NCI-H1436 treated with DMSO at 0.1 percent for 48 hours (cell line): ENCODE measurements at places on chromosomes 3 and 15.

DNA sequence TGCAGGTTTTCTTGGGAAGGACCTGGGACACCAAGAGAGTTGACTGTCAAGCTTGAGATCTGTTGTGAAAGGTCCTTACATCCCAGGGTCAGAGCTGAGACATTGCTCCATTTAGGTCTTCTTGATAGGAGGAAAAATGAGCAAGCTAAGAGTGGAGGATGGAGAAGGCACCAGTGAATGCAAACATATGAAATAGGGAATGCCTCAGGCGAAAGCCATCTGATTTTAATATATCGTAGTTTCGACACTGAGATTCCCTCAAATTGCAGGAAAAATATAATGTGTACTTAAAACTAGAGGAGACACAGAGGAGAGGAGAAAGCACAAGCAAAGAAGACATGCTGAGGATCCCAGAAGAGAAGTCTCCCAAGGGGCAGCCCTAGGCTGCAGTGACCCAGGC, 85.5 kb downstream of the TM4SF4 start:
- DNase-seq: no peak

- no peak for DNase-seq
These were observed 333.7 kb upstream of the PROK2 start for GRCh38 chr3:72118628-72119027.

GRCh38 chr15:63881431-63881830, 47.7 kb upstream of the HERC1 start:
- DNase-seq: no peak

- no peak for DNase-seq
These were observed 5.2 kb upstream of the KAT2B start for GRCh38 chr3:20035019-20035418.

DNA sequence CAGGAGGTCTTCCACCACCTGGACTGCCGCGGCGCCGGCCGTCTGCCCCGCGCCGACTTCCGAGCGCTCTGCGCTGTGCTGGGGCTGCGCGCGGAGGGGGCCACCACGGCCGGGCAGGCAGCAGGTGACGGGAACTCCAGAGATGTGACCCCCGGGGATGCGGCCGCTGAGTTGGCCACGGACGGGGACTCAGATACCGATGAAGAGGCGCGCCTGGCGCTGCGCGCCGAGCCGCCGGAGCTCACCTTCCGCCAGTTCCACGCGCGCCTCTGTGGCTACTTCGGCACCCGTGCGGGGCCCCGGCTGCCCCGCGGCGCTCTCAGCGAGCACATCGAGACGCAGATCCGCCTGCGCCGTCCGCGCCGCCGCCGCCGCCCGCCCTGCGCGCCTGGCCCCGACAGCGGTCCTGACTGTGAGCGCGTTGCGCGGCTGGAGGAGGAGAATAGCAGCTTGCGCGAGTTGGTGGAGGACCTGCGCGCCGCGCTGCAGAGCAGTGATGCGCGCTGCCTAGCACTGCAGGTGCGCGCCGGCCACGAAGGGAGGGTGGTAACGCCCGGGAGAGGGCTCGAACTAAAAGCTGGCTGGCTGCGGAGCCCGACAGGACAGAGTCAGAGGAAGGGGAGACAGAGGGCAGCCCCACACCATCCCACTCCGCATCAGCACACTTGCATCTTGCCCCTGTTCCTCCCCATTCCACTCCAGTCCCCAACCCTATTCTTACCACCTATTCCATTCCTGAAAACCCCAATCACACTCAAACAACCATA, 885 bp downstream of the EFCC1 start:
- DNase-seq: no peak

DNA sequence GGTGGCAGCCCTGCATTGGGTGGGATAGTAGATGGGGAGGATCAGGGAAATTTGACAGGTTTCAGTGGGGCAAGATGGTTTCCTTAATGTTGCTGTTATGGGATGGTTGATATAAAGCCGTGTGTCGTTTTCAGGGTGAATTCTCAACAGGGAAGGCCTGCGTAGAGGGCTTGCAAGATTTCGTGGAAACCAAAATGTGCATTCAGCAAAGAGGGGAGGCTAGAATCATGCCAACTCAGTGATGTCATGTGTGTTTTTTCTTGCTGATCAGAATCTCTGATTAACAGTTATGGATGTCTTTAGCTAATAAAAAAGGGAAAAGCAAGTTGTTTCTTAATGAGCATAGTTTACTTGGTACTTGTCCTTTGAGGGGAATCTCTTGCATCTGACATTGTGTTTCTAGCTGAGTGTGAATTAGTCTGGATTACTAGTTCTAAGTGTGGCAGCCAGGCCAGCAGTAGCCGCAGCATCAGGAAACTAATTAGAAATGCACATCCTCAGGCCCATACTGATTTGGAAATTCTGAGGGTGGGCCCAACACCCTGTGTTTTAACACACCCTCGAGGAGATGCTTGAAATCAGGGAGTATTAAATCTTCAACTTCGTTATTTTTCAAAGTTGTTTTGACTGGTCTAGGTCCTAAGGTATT, 24.8 kb downstream of the MRAS start:
- DNase-seq: no peak

DNA sequence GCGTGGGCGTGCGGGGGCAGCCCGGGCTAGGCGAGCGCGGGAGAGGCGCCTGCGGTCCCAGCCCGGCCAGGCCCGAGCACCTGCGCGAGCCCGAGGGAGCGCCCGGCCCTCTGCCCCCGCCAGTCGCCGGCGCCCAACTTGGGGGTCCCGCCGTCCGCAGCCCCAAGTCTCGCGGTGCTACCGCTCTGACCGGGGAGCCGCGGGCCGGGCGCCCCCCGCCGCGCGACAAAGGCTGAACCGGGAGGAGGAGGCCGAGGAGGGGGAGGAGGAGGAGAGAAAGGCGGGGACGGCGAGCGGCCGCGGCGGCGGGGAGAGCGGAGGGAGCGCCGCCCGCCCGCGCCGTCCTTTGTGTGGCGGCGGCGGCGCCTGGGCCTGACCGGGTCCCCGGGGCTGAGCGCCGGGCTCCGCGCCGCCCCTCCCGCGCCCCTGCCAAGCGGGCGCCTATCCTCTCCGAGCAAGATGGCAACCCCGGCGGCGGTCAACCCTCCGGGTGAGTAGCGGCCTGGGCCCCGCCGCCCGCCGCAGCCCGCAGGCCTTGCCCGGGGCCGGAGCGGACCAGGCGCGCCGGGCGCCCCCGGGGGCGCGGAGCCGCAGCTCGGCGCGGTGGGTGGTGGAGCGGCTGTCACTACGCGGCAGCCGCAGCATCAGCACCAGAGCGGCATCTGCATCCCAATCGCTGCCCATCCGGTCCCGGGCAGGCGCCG, at the start of gene ARNT2:
ARNT2 (plus strand) TSS at position 326 of the 704 bp plus-strand sequence; CDS start at position 460, 134 bp downstream.
- no peak for DNase-seq

DNA sequence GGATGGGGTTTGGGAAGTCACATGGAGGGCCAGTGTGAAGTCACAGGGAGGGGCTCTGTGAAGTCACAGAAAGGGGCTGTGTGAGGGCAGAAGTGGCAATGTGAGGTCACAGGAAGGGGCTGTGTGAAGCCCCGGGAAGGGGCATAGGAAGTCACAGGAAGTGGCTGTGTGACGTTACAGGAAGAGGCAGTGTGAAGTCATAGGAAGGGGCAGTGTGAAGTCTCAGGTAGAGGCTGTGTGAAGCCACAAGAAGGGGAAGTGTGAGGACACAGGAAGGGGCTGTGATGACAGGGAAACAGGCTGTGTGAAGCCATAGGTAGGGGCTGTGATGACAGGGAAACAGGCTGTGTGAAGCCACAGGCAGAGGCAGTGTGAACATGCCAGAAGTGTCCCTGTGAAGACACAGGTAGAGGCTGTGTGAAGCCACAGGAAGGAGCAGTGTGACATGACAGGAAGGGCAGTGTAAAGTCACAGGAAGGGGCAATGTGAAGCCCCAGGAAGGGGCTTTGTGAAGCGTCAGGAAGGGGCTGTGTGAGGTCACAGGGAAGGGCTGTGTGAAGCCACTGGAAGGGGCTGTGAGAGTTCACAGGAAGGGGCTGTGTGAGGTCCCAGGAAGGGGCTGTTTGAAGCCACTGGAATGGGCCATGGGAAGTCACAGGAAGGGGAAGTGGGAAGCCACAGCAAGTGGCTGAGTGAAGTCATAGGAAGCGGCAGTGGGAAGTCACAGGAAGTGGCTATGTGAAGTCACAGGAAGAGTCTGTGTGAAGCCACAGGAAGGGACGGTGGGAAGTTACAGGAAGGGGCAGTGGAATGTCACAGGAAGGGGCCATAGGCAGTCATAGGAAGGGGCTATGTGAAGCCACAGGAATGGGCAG, 37.1 kb downstream of the GASK1A start:
- DNase-seq: no peak

DNA sequence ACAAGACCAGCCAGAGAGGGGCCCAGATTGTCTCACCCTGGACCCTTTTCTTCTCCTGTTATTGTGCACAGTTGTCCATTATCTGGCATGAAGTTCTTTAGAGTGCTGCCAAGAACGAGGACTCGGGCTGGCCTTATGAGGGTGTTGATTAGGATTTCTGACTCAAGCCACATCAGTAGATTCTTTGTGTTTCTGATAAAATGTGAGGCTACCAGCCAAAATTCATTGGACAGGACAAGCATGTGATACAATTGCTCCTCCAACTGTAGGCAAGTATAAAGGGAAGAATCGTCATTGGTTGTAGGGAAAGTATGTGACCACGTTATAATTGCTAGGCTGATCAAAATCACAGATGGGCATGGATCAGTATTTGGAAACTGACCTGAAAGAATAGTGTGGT, 99.2 kb upstream of the TMC3 start:
- DNase-seq: no peak

DNA sequence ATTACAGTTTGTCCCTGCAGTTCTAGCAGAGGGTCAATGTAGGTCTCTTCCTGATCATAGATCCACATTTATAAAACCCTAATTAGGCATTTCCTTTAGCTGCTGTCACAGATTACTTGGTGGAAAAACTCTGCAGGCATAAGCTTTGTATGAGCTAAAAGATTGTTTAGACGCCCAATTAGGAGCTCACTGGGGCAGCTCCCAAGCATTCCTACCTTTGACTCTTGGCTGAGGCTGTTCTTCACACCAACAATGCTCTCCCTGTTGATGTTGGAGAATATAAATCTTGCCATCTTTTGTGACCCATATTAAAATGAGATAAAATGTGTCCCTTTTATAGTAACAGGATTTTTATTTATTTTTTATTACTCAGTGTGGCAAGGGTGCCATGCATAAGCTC, 148.3 kb upstream of the TRIM42 start:
- no peak for DNase-seq

DNA sequence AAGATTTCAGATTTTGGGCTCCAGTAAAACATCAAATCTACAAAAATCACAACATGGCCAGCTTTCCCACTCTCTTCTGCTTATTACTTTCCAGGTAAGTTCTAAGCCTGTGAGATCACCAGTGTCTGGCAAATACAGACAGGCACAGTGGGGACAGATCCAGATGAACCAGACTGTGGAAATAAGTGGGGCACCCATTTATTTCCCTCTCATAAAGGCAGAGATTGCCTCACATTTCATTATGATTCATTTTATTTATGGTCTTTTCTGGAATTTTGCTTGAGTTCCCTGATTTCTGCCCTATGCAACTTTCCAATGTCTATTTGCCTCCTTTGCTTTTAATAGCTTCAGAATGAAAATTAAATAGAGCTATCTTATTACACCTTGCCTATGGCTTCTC, 66.8 kb downstream of the GREM1 start:
- DNase-seq: no peak

DNA sequence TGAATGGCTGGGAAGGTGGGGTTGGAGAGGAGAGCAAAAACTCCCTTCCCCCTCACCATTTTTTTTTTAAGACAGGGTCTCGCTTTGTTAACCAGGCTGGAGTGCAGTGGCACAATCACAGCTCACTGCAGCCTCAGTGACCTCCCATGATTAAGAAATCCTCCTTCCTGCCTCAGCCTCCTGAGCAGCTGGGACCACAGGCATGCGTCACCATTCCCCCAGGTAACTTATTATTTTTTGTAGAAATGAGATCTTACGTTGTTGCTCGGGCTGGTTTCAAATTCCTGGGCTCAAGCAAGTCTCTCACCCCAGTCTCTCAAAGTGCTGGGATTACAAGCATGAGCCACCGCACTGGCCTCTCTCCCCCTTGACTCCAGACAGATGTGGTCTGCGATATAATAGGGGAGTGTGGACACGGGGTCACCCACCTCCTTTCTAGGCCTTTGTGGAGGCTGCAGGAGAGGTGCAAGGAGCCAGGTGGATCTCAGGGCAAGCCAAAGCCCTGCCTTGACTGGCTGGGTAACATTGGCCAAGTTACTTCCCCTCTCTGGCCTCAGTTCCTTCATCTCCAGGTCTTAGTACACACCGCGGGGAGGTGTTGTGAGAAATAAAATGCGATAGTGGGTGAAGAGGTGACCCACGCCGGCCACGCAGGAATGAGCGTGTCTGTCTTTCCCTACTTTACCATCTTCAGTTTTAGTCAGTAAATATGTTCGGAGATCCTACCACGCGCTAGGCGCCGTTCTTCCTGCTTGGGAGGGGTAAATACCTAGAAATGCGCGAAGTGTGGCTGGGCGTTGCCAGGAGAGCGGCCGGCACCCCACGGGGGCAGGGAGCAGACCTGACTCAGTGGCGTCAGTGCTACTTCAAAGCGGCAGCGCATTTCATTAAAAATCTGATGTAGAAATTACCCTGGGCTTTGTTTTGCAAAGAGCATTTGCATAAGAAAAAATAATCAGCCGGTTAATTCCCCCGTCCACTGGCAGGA, 20.2 kb upstream of the CORO2B start:
- no peak for DNase-seq

DNA sequence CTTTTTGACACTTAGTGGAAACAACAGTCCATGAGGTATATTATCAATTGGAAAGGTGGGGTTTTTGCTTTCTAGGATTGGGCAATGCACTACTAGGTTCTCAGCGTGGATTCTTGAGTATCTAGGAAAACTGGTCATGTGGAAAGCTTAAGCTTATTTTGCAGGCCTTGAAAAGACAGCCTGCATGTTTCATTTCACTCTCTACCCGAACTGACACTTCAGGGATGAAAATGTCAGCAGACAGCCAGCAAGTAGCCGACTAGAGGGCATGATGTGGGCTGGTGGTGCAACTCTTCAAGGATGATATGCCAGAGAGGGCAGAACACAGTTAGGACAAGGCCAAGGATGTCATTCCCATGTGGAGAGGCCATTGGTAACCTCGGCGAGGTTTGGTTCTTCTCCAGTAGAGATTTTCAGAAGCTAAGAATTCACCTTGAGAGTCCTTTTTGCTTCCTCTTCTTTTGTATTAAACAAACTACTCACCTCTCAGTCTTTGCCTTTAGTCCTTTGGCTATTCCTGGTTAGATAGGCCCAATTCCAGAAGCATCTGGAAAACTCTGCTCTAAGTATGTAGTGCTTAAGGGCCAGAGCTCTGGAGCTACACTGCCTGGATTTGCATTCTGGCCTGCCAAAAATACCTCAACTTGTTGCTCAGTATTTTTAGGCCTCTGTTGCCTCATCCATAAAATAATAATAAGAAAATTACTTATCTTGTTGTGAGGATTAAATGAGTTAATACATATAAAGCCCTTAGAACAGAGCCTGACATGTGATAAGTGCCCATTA, 17.9 kb downstream of the LPP start:
- DNase-seq: no peak

DNA sequence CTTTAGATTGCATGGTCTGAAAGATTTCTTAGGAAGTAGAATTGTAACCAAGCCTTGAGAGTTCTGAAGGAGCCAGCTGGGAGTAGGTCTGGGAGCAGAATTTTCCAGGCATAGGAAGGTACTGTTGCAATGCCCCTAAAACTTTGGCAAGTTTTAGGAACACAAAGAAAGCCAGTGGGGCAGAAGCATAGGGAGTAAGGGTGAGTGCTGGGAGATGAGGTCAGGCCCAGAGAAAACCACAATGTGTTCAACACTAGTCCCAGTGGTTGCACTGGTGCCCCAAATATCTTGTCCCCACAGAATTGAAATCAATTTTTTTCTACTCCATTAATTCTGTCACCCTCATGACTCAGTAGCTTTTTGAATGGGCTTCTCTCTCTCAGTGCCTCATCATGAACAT, 120.7 kb upstream of the GALNT15 start:
- no peak for DNase-seq
